Hindlimb muscle (tissue), 1 donor: ENCODE measurements at places on chromosomes 7 and 10.

DNA sequence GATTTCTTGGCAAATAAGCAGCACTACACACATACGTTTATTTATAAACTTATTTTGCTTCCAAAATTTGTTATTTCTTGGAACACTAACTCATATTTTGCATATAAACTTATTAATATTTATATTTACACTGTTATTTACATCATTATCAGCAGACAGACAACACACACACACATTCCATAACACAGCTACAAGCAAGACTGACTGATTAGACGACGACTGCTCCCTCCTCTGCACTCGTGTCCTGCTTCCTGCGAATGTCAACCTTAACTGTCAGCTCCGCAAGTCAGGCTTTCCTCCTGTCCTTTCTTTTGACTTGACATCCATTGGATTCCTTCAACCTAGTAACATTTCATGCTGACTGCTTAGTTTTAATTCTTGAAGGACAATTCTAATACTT is 96.6 kb downstream of the ATE1 start:
- no peak for DNase-seq

GRCh38 chr7:22066522-22066921 is 120.8 kb upstream of the CDCA7L start:
- no peak for DNase-seq

- DNase-seq: no peak
Measured at GRCh38 chr10:5545426-5545777, 20.6 kb downstream of the CALML3 start.

DNA sequence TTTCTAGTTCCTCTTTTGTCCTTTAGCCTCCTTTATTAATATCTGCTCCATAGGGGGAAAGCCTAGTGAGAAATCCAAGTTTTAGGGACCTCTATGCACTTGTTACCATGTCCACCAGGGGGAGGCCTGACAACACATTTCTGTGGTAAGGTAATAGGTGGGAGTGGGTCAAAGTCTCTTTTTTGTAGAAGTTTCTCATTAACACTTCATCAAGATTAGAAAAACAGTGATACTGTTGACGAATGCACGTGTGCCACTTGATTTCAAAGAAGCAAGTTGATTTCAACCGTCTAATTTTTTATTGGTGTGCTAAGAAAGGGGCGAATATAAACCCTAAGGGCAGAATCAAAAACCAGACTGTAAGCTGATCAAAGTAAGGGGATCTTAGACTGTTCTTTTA is 30.6 kb downstream of the CISD1 start:
- DNase-seq: peak; percentile 27

DNA sequence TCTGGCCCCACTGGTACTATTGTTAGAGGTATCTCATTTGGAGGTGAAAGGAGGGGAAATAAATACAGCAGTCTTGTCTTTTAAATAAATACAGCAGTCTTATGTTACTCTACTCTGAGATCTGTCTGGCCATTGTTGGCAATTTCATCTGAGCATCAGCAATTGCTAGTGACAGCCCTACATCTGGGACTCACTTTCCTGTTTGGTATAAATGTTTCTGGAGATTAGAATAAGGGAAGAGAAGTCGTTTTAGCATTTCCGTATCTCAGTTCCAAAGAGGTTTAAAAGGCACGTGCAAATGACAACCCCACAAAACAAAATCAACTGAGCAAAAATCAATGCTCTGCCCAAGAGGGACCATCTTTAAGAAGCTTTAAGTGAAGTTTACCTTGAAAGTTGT is 18.1 kb upstream of the CNNM2 start:
- no peak for DNase-seq

GRCh38 chr10:58896229-58896628 is 280.2 kb upstream of the PHYHIPL start:
- no peak for DNase-seq

DNA sequence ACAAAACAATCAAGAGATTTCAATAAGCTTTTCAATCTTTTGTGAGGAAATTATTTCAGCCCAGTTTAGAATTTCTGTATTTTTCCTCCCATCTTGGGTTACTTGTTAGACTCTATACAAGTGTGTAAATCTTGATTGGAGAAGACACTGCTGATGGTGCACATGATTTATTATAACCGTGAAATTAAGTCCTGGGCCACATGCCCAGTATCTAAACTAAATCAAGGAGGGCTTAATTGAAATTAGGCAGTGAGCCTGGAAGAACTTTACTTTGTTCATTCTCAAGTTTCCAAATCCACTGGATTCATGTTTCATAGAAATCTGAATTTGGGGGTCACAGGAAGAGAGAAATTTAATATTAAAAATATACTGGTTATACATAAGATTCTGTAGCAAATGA is 44.5 kb downstream of the CSTF2T start:
- DNase-seq: no peak

GRCh38 chr10:51649064-51649463 is 50.3 kb downstream of the CSTF2T start:
- DNase-seq: no peak
